ENCODE measurements at places on chromosomes 1 and 21. TPM values are rescaled to one million over a fixed set of nuclear protein-coding genes. Genes with fewer than 3 reads are reported as not detected.

- DNase-seq: no peak
Observed at GRCh38 chr1:40836283-40836682, 25.9 kb downstream of the CITED4 start.

- DNase-seq: no peak
Observed at GRCh38 chr1:27001570-27002360, 8.3 kb downstream of the TRNP1 start.

DNA sequence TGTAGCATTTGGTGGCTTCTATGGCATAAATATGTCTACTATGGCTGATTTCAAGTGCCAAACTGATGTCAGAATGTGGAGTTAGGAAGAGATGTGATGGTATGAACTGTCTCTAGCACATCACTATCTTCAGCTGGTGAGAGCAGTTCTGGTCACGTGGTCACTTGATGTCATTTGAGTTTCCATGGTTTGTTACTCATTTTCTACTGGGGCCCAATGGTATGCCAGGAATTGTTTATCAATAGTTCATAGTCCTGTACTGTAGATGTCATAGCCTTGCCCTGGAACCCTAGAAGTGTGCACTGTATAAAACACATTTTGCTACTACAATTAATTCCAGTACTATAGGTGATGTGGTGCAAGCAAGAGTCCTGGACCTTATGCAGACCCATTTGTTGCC is 153.7 kb downstream of the PDE4B start:
- no peak for DNase-seq

The SYT6 gene
- total RNA-seq: not detected

GRCh38 chr1:178781533-178782330 is 56.7 kb downstream of the RALGPS2 start:
- DNase-seq: no peak

The FNDC5 gene
- total RNA-seq: not detected

The GPR153 gene
- 0.07 TPM for total RNA-seq

GRCh38 chr1:90986953-90987352 is 34.9 kb downstream of the ZNF644 start:
- DNase-seq: no peak

DNA sequence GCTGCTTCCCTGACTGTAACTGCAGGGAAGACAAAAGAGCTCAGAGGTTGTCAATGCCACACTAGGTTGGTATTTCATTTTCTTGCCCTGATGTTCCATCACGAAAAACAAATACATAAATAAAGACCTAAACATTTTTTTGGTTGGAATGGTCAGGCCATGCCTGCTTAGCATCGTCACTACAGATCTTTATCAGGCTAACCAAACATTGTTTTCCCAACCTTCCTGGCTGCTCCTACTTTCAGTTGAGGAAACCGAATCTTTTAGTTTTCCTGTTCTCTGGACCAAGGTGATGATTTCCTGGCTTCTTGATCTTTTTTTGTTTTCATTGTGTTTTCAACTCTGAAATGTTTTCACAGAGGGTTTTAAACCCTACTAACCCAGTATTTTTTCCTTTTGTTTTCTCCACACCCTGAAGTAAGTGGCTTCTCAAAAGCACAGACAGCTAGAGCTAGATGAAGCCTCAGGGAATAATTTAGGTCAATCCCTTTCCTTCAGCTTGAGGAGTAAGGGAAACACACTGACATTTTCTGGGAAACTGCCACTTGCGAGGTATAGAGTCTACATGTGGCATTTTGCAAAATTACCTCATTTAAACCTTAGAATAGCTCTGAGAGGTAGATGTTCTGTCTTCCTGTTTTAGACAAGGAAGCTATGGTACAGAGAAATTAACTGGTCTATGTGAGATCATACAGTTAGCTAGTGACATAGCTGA is 67.2 kb upstream of the CNN3 start:
- DNase-seq: no peak

DNA sequence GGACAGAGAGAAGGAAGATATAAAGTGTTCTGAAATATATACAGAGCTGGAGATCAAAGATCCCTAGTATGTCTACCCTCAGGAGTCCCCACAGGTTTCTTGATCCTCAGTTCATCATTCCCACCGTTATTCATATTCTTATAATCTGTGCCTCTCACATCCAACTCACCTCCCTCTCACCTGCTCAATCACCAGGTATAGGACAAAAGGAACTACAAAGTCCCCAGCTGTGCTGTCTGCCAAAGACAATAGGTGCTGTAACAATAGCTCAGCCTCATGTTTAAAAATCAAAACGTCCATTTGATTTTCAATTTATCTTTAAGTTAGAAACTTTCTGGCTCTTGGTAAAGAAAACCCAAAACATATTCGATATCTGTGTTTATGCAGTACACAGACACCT is 121.1 kb upstream of the PKN2 start:
- no peak for DNase-seq

GRCh38 chr1:230633469-230633868 is 8.8 kb upstream of the COG2 start:
- DNase-seq: no peak

DNA sequence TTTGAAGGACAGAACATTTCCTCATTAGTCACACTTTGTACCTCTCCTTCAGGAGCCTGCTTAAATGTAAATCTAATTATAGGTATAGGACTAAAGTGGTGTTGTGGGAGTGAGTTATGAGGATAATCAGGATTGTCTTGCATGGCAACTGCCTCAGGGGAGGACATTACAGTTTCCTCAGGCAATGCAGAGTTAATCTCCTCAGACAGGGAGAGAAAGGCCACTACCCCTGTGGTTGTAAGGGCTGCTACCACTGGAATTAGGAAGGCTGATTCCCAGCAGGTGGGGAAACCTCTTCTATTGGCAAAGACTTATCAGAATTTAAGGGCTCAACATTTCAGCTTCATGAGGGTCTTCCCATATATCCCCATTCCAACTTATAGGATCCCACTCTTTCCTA is 286.8 kb upstream of the PBX1 start:
- DNase-seq: no peak

- DNase-seq: no peak
Observed at GRCh38 chr1:161946071-161946987, 77.3 kb downstream of the OLFML2B start.
